ENCODE measurements at places on chromosomes 6 and 20. TPM values are rescaled to one million over a fixed set of nuclear protein-coding genes. Genes with fewer than 3 reads are reported as not detected.

C6orf58 gene
- not detected for total RNA-seq

DNA sequence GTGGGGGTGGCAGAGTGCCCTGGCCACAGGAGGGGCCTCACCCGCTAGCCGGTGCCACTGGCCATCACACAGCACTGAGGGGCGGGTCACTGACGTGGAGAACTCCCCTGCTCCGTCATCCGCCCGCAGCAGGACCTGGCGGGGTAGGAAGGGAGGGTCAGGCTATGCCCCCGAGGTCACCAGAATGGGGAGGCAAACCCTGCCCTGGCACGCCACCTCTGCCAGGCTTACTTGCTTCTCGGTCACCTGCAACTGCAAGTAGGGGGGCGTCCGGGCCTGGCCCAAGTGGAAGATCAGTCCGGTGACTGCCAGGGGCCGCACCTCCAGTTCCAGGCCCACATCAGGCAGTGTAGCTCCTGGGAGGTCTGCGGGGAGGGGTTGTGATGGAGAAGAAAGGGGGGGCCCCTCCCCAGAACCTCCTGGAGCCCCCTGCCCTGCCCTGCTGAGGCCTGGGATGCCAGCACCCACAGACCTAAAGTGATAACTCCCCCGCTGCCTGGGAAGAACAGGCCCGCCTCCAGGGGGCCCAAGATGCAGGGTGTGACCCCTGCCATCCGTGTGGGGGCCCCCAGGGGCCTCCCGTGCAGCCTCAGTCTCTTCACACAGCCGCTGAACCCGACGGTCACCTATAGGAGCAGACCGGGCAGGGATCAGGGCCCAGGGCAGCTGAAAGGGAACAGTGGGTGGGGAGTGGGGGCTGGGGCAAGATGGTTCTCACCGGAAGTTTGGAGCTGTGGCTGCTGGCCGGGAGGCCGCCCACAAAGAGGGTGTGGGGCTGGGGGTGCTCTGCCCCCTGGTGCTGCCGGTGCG is 7.4 kb downstream of the ADRM1 start:
- no peak for DNase-seq

GRCh38 chr6:142302421-142303175 is 791 bp downstream of the ADGRG6 start:
- peak; percentile 52 for DNase-seq

GRCh38 chr6:109456111-109456583 is 575 bp upstream of the MICAL1 start:
- DNase-seq, result no peak

DNA sequence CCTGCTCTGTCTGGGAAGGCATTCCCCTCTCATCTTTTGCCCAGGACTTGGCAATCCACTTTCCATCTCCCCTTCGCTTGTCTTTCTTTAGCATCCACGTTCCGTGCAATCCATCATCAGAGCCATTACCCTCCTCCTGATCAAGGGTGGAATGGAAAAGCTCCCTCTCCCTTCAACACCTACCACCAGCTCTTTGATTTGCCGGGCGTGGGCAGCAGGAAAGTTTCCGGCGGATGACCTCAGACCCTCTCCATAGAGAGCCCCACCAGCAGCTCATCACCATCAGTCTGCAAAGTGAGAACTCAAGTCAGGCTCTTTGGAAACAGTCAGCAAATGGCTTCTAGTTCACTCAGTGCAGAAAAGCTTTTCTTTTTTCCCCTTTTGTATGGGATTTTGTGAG is 76.2 kb downstream of the TSHZ2 start:
- no peak for DNase-seq

DNA sequence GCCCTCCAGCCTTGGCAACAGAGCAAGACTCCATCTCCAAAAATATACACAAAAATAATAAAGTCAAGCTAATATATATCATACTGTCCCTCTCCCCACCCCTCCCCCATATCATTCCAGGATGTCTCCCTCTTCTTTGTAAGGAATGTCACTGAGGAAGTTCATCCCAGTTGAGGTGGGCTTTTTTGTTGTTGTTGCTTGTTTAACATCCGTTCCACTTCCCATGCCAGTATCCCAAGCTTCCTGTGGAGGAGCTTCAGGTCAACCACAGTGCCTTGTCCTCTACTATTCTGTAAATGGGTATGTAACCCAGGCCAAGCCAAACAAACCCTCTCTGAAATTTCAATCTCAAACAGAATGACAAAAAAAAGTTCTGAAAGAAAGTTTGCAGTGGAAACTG is 19.0 kb upstream of the PTPN1 start:
- peak; percentile 32 for DNase-seq

- DNase-seq, result no peak
Measured at GRCh38 chr20:33836277-33836676, 25.1 kb downstream of the CHMP4B start.

- DNase-seq, result no peak
Measured at GRCh38 chr6:4965562-4966389, 38.1 kb downstream of the RPP40 start.
